Stimulated activated CD4-positive, alpha-beta T cell treated with anti-CD3 and anti-CD28 coated beads, Interleukin-2, amount 100 ng/mL, for 24 hours (primary cell): ENCODE measurements at places on chromosomes 2 and 18.

GRCh38 chr2:9212010-9212635 lies 5.5 kb downstream of the ASAP2 start:
- no peak for DNase-seq

GRCh38 chr2:196128749-196129148 lies 42.6 kb downstream of the STK17B start:
- no peak for DNase-seq

GRCh38 chr2:102797486-102797885 lies 35.7 kb downstream of the TMEM182 start:
- DNase-seq, result no peak

- DNase-seq, result no peak
Observed at GRCh38 chr2:215826376-215826775, 187.0 kb downstream of the MREG start.

DNA sequence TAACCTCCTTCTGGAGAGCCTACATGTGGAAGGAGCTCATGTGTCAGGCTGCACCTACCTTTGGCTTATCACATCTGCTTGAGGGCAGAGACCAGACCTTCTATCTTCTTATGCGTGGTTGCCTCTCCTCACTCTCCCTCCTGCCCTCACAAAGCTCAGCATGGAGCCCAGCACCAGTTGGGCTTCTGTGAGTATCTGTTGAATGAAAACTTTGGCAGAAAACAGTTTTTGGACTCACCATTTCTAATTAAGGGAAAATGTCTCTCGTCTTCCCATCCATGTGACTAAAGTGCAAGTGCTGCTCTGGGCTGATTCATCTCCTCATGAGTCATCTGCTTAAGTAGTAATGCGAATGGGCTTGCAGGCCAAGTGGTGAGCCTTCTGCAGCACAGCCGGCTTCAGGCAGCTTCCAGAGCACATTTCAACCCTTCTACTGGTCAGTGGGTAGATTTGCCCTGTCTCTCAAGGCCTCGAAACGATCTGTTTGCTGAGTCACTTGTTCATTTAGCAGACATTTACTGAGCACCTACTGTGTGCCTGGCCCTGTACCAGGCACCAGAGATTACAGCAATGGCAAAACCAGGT lies 102.6 kb downstream of the VSNL1 start:
- DNase-seq, result peak; percentile 12

- DNase-seq, result no peak
Observed at GRCh38 chr18:37425222-37425621, 140.4 kb downstream of the CELF4 start.
